ENCODE measurements at places on chromosomes 1 and 21.

DNA sequence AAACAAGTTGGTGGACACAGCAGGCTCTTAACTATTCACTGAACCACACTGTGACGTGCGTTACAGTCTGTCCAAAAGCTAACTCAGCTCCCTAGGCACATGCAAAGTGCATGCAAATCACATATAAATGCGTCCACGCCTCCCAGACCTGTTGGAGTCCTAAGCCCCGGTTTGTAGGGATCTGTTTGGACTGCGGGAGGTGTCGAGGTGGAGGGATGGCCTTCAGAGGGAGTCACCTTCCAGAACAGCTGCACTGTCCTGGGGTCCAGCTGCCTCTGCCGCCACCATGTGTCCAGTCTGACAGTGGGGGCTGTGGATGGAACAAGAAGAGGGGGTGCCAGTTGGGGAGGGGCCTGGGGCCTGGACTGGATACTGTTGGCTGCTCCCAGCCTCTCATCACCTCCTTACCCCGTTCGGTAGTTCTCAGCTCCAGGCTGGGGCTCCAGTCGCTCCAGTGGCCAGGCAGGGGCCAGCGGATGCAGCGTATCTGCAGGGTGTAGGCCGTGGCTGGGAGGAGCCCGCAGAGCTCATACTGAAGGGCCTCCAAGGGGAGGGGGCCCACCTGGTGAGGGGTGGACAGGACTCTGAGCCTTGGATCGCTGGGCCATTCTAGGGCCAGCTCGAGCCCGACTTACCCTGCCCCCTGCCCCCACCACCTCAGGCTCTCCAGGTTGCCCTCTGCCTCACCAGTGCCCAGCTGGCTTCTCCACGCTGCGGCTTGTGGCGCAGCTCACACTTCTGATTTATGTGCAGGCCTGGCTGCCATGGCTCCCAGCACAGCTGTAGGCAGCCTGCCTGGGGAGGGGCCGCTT lies 7.9 kb upstream of the MRPS15 start:
- no peak for DNase-seq

- DNase-seq, result no peak
Observed at GRCh38 chr1:157773493-157774350, 3.2 kb downstream of the FCRL2 start.

DNA sequence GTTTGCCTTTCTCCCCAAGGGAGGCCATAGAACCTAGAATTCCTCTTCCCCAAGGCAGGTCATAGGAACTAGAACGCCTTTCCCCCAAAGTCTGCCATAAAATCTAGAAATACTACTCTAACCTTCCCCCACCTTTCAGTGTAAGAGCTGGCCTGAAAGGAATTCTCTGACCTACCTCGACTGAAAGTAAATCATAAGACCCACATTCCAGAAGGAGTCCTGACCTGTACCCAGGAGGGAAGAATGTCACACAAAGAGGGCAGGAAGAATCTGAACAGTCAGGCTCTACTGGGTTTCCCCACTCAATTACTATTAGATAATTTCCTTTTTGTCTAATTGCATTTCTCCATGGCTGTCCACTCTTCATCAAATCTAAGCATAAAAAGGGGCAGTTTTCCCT lies 5.7 kb upstream of the ATG4C start:
- DNase-seq, result no peak

DNA sequence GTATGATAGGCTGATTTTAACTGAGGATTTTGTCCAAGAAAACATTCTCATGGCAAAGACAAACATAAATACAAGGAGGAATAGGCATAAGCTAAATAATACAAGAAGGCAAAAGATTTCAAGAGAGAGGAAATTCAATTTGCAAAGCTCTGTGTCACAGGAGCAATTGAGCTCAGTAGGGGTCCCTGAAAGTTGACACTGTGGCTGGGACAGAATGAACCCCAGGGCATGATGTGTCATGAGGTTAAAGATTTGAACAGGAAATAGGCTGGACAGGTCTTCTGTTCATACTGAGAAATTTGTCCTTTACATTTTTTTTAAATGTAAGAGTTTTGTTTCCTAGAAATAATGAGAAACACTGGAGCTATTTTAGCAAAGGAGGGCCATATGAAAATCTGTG lies 555.4 kb upstream of the NEGR1 start:
- DNase-seq, result no peak

DNA sequence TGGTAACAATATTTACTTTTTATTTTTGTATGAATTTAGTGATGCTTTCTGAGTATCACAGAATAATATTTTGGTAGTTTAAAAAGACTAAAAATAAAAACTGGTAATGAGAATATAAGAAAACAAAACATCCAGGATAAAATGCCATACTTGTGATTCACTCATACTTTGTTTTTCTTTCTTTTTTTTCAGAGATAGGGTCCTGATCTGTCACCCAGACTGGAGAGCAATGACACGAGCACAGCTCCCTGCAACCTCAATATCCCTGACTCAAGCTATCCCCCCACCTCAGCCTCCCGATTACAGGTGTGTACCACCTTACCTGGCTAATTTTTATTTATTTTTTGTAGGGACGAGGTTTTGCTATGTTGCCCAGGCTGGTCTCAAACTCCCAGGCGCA lies 64.2 kb upstream of the ADAM30 start:
- no peak for DNase-seq

- DNase-seq, result no peak
Observed at GRCh38 chr1:94081566-94082344, 39.2 kb downstream of the ABCA4 start.

- DNase-seq, result no peak
Observed at GRCh38 chr1:182713492-182713891, 29.1 kb upstream of the RGS8 start.

All from activated gamma-delta T cell (primary cell).